ENCODE measurements at places on chromosomes 5 and 9. TPM values are rescaled to one million over a fixed set of nuclear protein-coding genes. Genes with fewer than 3 reads are reported as not detected.

GRCh38 chr9:118652258-118652657 lies 717.0 kb downstream of the BRINP1 start:
- no peak for DNase-seq

GRCh38 chr5:75368391-75368790 lies 31.4 kb downstream of the HMGCR start:
- no peak for DNase-seq

DNA sequence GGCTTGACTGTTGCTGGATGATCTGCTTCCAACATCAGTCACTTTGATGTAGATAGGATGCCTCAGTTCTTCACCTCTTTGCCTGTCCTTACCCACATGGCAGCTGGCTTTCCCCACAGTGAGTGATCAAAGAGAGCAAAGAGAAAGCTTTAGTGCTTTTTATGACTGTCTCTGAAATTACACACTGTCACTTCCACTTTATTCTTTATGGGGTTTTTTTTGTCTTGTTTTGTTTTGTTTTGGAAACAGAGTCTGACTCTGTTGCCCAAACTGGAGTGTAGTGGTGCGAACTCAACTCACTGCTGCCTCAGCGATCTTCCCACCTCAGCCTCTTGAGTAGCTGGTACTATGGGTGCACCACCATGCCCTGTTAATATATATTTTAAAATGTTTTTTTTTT lies 32.4 kb upstream of the C5orf24 start:
- DNase-seq: no peak

GRCh38 chr5:61228691-61229280 lies 66.5 kb upstream of the SMIM15 start:
- DNase-seq: no peak

GRCh38 chr5:131226899-131227298 lies 37.0 kb upstream of the CDC42SE2 start:
- DNase-seq: no peak

GRCh38 chr9:26131886-26132285 lies 453.6 kb upstream of the TUSC1 start:
- DNase-seq: no peak

DNA sequence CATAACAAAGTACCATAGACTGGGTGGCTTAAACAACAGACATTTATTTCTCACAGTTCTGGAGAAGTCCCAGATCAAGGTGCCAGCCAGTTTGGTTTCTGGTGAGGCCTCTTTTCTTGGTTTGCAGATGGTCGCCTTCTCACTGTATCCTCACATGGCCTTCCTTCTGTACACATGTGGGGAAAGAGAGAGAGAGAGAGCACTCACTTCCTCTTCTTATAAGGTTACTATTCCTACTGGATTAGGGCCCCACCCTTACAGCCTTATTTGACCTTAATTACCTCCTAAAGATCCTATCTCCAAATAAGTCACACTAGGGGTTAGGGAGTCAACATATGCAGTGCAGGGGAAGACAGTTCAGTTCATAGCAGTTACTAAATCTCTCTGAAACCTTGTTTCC lies 205.6 kb upstream of the GDNF start:
- no peak for DNase-seq

DNA sequence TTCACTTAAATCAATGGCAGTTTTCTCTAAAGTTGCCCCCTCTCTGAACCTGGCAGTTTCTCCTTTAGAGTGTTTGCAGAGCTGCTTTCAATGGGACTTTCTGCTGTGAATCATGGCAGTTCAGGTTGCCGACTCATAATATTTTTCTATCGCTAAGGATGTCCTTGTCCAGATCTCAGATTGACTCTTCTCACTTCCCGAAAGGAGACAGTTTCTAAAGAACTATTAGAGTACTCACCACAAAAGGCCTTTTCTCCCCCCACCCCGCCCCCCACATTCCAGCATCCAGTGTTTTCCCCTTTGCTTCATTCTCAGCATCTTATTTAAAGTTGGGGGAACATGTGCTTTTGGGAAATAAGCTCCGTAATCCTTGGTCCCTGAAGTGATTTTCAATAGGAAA lies 443.5 kb upstream of the KLF4 start:
- DNase-seq: no peak

DNA sequence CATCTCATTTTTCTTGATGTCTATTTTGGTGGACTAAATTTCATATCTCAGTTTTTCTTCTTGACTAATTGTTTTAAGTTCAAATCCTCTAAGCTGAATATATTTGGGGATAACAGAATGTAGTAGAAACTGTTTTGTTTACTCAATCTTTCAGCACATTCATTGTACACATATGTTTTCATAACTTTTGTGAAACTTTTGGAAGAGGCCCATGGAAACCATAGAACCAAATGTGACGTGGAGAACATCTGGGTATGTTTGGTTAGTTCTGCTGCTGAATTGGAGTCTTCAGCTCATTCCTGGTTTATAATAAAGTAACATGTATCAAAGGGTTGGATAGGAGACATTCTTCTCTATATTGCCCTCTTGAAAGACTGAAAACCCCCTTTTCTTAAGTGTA lies 88.4 kb downstream of the CCDC171 start:
- no peak for DNase-seq

GRCh38 chr9:9326749-9327148 lies 1286.1 kb downstream of the PTPRD start:
- no peak for DNase-seq

GRCh38 chr5:132808866-132809265 lies 4.2 kb upstream of the SOWAHA start:
- no peak for DNase-seq

GRCh38 chr5:67200809-67201562 lies 4.4 kb upstream of the CD180 start:
- DNase-seq: no peak

DNA sequence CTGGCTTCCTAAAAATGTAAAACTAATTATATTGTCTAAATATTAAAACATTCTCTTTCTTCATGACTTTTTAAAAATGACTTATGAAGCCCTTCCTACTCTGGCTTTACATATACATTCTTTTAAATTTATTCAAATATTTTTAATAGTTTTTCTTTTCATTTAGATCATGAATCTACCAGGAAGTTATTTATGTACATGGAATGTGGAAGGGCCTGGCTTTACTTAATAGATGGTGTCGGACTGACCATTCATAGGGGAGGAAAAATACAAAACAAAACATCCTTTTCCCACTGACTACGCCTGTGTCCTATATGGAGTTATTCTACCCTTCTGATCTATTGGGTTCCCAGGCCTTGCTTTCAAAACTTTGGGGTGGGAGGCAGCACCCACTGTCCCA lies 129.8 kb downstream of the MACROH2A1 start:
- DNase-seq: no peak

GRCh38 chr5:1731091-1731639 lies 68.5 kb downstream of the MRPL36 start:
- DNase-seq: peak; percentile 26

DNA sequence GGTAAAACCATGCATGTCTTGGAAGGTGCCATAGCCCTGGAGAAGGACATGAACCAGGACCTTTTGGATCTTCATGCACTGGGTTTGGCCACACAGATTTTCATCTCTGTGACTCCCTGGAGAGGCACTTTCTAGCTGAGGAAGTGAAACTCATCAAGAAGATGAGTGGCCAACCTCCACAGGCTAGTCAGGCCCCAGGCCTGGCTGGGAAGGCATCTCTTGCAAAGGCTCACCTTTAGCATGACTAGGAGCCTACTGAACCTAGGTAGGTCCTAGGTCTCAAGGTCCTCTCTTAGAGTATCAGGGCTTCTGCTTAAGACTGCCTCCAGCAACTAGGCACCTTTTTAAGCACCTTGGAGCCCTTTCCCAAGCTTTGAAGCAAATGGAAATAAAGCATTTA lies 1448.7 kb upstream of the ACO1 start:
- no peak for DNase-seq

- DNase-seq: no peak
Observed at GRCh38 chr5:83404182-83404716, 67.3 kb upstream of the VCAN start.

DNA sequence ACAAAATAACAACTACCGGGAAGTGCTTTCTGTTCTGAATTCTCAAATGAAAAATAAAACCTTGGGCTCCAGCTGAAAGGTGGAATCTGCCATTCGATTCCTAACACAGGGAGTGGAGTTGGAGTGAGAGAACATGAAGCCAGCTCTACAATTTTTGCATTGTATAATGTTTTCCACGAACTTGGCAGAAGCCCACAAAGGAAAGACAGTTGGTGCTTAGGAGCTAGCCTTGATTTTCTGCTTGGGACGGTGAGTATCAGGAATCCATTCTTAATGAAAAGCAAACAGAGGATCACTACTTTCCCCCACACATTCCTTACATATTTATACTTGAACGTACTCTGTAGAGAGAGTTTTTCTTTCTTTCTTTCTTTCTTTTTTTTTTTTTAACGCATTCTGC lies 74.2 kb upstream of the FBXL7 start:
- no peak for DNase-seq

- no peak for DNase-seq
Observed at GRCh38 chr9:121707477-121708424, 56.3 kb downstream of the DAB2IP start.

- no peak for DNase-seq
Observed at GRCh38 chr5:171316258-171317121, 7.4 kb downstream of the TLX3 start.

DNA sequence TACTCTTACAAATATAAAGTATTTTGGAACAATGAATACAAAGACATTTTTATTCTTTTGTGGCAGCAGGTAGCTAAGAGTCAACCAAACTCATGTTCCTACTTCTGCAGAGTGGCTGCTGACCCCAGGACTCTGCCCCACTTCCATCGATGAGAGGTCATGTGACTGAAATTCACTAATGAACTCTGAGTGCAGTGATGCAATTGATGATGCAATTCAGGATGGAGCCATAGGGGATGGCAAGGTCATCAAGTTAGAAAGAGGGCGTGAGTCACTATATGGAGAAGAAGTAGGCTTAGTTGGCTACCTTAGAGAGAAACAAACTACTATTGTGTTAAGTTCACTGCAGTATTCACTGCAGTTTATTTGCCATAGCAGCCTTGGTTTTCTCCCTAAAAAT lies 340.4 kb downstream of the CTNND2 start:
- DNase-seq: no peak

- no peak for DNase-seq
Observed at GRCh38 chr5:37966871-37967270, 127.0 kb upstream of the GDNF start.

DNA sequence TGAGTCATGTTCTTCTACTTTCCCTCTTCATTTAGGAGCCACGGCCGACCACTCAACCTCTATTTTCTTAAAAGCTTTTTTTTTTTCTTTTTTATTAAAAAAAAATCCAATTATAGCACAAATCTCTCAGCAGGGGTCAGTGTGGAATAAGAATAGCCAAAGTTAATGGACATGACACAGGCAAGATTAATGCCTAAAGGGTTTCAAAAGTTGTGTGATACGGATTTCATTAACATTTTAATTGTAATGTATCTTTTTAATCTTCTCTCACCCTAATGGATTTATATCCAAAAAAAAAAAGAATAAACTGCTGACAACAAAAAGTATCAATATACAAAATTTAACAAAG lies 5.4 kb downstream of the NACC2 start:
- no peak for DNase-seq

- no peak for DNase-seq
Observed at GRCh38 chr5:37222181-37222580, 27.0 kb downstream of the CPLANE1 start.

GRCh38 chr9:91943478-91944470 lies 6.3 kb downstream of the ROR2 start:
- DNase-seq: no peak

DNA sequence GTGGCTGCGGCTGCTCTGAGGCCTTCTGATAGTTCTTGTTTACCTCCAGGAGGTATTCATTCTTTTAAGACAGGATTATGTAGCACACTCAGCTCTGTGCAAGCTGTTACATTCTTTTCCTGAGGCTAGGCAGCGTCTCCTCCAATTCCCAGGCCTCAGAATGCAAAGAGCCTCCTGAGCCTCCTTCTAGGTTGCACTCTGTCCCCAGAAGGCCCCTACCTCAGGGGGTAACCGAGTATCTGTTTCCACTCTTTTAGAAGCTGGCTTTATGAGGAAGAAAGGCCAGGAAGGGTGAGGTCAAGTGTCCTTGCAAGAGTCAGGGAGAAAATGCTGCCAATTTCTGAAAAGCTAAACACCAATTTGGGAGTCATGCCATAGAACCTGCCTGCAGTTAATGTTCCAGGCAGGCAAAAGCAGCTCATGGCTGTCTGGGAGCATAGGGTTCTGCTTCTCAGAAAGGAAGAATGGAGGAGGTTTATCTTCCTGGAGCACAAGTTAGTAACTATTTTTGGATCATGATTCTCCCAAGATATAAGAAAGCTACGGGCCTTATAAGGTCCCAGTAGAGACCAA lies 178.9 kb downstream of the SEMA6A start:
- DNase-seq: no peak

DNA sequence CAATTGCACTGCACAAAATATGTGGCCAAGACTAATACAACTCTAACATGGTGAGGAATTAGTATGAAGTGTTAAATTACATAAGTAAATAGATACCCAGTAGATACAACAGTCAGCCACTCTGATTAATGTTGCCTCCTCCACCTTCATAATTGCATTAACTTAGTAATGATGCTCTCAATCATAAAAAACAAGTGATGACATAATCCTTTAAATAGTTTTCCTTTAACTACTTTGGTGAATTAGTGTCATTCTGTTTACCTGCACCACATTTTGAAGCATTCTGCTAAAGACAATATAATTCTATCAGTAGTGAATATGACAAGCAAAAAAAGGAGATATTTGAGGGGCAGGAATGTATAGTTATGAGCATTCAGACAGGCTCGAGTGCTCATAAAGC lies 265.9 kb upstream of the SLC24A2 start:
- DNase-seq: no peak

GRCh38 chr9:107175816-107176435 lies 107.2 kb upstream of the RAD23B start:
- no peak for DNase-seq

DNA sequence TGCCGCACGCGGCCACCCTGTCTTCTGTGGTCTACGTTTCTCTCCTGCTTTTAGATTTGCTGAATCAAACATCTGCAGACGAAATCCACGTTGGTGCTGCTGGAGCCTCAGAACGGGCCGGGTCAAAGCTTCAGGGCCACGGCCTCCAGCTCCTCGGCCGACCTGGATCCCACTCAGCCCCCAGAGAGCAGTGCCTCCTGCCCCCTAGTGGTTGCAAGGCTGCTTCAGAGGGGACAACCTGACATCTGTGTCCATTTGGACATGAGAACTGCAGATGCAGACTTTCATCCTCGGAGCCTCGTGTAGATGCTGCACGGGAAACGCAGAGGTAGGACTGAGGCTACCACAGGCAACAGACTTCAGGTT lies 23.0 kb upstream of the SLC6A3 start:
- DNase-seq: no peak

- no peak for DNase-seq
Observed at GRCh38 chr5:58681943-58682342, 99.1 kb downstream of the RAB3C start.

GRCh38 chr9:34079181-34079580 lies 30.5 kb upstream of the UBAP2 start:
- DNase-seq: no peak

- DNase-seq: no peak
Observed at GRCh38 chr9:2255128-2255527, 240.0 kb downstream of the SMARCA2 start.

GRCh38 chr5:172111852-172112225 lies 76.2 kb downstream of the STK10 start:
- DNase-seq: no peak

The GRIN1 gene
- 0.21 TPM for total RNA-seq

The ANXA2R gene
- total RNA-seq: 4.4 TPM

The SPINK7 gene
- total RNA-seq: not detected

The F2RL2 gene
- not detected for total RNA-seq

The SLC34A3 gene
- not detected for total RNA-seq

The TSSK1B gene
- total RNA-seq: 2.1 TPM

The CATSPER3 gene
- 0.99 TPM for total RNA-seq

The CCDC112 gene
- 7.4 TPM for total RNA-seq

The GPR21 gene
- 7.8 TPM for total RNA-seq

The SPATA24 gene
- total RNA-seq: 7.8 TPM

The SPINK6 gene
- not detected for total RNA-seq

The GFI1B gene
- not detected for total RNA-seq

The WNT8A gene
- total RNA-seq: not detected
